ENCODE measurements at places on chromosomes 2 and 18.
A peak's percentile ranks its signal among the peaks of the same experiment; 100 is the strongest.

GRCh38 chr18:61841706-61842105 lies 51.1 kb downstream of the RNF152 start:
- DNase-seq, result no peak

DNA sequence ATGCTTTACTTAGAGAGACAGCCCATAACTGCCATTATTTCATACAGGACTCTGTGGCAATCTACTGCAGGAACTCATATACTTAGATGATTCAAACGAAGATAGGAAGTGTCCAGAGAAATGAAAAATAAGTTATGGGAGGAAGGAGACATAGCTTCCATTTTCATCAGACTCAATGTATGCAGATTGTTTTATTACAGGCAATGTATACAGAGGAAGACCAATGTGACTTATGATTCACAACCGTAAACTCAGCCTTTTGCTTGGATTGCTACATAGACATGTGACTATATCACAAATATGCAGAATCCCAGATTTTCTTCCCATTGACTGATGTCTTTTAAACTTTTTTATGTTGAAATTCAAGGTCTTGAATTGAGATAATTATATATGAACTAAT lies 793.4 kb downstream of the SATB2 start:
- DNase-seq, result peak; percentile 68

DNA sequence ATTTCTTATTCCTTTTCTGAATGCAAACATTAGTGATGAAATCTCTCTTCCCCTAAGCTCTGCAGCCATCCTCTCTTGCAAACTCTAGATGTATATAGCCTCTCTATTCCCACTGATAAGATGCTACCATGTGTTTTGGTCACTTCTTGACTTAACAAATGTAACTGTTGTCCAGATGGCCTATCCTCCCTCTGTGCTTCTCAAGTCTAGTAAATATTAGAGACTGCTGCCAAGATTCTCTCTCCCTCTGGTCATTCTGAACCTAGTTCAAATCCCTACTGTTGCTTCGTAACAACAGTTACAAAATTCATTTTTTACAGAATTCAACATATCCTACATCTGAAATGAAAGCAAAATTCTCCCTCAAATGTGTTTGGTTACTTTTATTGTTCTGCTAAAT lies 156.6 kb downstream of the TXNL1 start:
- no peak for DNase-seq

- DNase-seq, result no peak
These were observed 10.4 kb downstream of the CHMP3 start for GRCh38 chr2:86552889-86553288.

- no peak for DNase-seq
These were observed 13.5 kb downstream of the ABCG8 start for GRCh38 chr2:43852196-43852730.

DNA sequence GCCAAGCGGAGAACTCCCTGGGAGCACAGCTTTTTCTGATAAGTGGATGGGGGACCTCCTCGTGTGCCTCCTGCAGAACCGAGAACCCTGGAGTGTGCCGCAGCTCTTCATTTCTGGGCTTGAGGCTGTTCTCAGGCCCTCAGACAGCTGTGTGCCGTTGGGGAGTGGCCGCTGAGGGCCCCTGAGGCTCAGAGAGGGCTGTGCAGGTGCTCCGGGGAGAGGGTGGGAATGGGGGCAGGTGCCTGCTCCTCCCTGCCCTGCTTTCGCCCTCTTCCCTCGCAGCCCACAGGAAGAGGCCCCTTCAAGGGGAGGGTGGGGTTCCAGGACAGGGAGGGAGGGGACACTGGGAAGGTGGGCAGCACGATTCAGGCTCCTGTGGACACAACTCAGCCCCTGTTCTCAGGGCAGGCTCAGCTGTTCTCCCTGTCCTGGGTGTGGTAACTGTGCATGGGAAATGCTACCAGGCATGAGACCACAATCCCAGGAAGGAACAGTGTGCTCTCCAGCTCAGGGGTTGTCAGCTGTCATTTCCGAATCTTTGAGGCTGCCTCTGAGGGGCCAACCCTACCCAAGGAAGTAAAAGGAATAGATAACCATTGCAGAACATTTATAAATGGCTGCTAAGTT lies 11.3 kb downstream of the LCT start:
- DNase-seq, result no peak

DNA sequence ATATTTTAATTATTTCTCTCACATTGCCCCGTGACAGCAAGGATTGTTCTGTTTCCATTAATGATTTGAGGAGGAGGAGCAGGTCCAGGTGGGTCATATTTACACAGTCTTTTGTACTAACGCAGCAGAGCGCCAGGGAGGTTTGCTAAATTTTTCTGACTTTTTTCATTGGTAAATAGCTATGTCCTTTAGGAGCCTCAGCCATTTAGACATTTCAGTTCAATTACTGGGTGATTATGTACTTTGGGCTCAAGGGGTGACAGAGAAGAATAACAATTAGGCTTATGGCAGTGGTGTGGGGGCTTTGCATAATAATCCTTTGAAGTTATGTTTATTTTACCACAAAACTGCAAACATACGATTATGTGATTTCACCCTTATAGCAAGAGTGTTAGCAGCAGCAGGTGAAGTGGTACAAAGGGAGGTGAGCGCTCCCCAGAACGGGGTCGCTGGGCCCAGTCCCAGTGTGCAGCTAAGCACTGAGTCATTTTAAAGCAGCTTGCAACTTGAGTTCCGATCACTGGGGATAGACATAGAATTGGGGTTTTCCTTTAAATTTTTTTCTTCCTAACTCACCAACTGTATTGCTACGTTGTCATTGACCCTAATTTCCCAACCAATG lies 80.3 kb downstream of the TSHZ1 start:
- no peak for DNase-seq

DNA sequence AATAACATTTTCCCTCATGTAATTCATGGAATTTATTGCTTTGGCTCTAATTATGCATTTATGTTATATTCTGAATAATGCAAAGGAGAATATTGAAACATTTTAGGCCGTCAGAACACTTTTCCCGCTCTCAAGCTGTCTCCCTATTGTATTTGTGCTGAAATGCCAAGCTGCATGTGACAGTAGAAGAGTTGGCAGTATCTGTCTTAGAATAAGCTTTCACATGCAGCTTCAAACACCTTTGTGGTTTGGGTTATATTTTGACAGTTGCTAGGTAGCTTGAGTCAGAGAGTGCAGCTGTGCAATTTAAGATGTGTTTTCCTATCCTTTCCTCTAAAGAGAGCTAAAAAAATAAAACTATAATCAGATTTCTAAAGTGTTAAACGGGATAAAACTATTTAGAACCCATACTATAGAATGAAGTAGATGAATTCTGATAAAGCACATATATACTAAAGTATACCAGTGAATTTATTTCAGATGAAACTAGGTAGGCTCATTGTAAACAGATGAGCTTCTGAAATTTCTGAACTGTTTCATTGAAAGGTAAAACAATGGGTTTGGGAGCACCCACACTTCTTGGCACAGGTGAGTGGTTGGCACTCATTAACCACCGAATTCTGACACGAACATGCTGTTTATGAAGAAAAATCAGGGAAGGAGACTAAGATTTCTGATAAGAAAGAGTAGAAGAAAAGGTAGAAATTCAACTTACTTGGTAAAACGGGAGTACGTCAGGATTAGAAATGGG lies 43.4 kb downstream of the PLCL1 start:
- DNase-seq, result no peak

DNA sequence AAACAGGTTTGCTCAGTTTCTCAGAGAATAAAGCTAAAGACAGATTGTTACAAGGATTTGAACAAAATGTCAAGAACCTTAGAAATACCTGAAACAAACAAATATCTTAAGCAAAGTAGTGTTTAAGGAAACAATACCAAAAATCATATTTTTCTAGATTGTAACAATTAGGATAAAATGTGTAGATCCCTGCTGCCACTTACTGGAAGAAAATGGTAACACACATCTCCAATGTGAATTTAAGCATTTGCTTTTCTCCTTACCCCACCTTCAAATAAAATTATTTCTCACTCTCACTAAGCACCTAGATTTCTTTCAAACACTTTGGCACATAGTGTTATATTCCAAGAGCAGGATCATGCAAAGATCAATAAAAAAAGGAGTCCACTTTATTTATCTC lies 34.9 kb downstream of the SUCLG1 start:
- DNase-seq, result peak; percentile 20

GRCh38 chr18:23237524-23238151 lies 102.4 kb downstream of the CABLES1 start:
- DNase-seq, result peak; percentile 29

DNA sequence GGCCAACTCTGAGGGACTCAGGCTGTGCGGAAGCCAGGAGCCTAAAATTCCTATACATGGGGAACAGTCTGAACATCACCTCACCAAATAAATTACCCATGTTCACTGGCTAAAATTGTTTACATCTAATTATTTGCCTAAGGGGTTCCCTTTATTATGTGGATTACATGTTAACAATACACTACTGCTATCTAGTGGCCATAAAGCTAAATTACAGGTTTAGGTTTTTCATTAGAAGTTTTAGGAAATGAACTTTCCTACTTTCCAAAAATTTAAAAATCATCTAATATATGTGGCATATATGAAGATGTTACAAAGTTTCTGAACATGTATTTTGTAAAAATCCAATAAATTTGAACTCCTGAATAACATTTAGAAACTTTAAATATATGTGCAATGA lies 40.3 kb downstream of the PLA2R1 start:
- no peak for DNase-seq

GRCh38 chr2:62196278-62196901 lies 475 bp downstream of the B3GNT2 start:
- peak; percentile 11 for DNase-seq

DNA sequence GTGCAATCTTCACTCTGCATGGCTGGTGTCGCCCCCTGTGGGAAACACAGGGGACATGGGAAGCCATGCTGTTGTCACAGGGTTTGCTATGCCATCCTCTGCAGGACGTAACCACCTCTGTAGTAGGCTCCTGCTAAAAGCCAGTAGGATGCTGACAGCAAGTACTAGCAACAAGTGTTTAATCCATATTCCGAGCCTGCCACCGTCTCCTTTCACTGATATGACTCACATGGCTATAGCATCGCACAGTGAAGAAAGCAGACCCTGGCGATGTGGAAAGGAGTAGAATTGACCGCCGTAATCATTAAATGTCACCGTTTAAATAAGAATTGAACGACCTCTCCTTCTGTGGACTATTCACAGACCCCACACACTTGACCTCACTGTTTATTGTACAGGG lies 57.8 kb downstream of the CD8B2 start:
- no peak for DNase-seq

GRCh38 chr2:97267411-97268074 lies 154.6 kb downstream of the ANKRD36 start:
- DNase-seq, result peak; percentile 0

- no peak for DNase-seq
These were observed 29.2 kb downstream of the MYO1B start for GRCh38 chr2:191274413-191274815.

GRCh38 chr2:230982126-230982525 lies 13.8 kb upstream of the SPATA3 start:
- DNase-seq, result no peak

DNA sequence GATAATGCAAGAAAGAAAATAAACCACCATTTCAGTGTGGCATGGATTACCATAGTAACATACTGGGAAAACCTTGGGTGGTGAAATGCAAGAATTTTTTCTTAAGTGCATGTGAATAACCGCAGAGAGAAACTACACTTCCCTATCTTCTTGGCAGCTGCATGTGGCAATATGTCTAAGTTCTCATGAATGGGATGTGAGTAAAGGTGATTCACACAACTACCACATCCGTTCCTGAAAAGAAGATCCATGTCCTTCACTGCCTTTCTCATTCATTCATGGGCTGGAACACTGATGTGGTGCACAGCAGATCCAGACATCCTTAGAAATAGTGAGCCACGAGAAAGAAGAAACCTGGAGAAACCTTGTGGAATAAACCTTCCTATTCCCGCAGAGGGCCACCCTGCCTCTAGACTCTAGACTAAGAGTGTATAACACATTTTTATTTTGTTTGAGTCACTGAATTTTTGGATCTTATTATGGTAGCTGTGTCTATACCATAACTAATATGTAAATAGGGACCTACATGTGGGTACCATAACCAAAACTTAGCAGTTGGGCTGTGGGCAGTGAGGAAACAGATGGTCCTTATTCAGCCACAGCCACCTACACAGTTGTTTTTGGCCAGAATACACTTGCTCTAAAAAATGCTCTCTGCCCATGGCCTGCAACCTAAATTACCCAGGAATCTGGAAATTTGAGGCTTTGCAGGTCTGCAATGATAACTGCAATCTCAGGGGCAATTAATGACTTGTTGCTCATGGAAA lies 573.3 kb downstream of the LRP1B start:
- peak; percentile 99 for DNase-seq

DNA sequence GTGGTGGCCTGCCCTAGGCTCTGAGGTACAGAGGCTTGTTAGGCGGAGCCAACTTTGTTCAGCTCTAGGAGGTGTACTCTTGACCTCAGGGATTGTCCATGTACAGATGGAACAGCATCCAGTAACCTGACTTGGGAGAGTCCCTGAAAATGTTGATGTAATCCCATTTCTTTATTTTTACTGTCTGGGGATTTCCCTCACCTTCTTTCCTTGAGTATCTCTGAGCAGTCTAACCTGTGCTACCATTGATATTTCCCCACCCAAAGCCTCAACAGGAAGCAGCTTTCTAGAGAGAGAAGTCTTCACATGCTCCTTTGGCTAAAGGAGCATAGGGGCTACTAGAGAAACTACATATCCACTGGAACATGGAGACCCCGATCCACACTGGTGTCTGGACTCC lies 10.4 kb downstream of the IL36A start:
- DNase-seq, result no peak

DNA sequence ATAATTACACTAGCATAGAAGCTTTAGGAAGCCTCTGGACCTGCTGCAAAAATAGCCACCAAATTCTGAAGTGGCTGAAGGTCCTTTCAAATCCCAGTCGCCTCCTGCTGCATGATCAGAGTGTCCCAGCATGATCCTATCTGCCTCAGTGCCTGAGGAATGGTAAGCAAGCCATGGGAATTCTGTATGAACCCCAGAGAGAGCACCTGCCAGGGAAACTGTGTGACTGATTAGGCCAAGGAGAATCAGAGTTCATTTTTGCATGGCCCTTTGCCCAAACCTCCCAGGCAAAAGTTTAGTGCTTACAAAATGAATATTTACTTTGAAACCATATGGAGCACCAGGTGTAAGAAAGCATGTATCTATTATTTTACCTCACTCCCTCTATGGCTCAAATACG lies 221.4 kb downstream of the ARL4C start:
- DNase-seq, result no peak

DNA sequence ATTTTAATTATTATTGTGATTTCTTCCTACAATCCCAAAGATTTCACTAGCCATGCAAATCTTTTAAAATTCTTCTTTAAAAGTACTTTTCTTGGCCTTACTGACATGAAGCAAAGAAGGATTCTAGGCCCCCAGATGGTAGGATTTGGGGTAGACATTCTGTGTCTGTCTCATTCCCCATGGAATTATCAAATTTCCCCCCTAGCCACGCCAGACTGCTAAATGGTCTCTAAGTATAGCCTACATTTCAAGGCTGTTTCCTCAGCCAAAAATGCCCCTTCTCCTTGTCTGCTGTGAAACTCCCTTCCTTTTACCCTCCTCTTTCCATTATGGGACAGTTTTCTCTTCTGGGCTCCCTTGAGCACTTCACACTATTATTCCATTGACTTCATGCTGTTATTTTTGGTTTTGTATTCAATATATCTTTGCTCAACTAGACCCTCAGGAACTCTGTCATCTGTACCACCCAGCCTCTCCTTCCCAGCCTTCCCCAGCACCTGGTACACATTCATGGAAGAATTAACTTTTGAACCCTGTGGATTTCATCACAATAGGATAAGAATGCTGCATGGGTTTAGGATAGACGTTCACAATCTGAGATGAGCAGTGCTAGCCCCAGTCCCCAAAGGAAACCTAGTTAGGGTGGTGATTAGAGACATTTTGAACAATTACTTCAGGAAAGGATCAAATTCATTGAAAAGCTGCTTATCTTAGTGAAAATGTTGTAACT lies 21.5 kb upstream of the CYP1B1 start:
- no peak for DNase-seq
